ENCODE measurements at places on chromosomes 5 and 9.

GRCh38 chr9:116336133-116336862 is 182.7 kb downstream of the PAPPA start:
- DNase-seq, result no peak

DNA sequence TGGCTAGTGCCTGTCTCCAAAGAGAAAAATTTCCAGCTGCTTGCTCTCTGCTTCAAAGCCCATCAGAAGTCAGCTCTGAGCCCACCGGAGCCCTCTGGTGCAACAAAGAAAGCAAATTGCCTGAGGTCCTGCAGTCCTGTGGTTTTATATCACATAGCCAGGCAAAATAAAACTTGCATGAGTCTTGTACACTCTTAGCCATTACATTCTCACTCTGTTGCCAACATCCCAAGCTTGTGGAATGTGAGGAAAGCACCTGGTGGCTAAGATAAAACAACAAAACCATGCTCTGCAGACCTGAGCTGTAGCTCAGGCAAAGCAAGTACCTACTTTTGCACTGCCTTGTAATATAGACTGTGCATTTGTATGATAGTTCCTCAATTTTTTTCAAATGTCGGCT is 133.7 kb downstream of the GPBP1 start:
- no peak for DNase-seq

GRCh38 chr9:70387663-70388062 is 26.8 kb downstream of the KLF9 start:
- no peak for DNase-seq

DNA sequence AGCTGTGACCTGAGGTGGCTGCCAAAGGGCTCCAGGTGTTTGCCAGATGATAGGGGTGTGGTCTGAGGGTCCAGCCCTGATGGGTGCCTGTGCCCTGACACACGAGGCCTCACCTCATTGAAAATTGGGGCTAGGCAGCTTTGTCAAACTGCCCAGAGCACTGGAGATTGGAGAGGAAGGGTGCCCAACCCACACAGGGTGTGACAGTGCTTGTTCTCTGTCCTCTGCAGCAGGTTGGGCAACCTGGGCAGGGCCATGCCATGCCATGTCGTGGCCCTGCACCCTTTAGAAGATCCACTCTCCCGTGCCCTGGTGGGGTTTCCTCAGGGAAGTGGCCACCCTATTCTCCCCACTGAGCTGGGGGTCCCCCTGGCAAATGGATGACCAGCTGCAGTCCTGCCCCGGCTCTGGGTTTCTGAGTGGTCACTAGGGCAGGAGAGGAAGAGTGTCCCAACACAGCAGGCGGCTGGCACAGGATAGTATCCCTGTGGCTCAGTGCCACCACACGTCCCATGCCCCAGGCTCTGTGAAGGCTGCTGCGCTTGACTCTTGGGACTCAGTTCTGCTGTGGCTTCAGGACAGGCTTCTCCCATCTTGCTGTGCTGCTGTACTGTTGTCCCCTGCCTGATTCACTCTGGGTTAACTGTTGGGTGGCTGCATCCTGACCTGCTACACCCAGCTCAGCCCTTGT is 100.8 kb upstream of the PITX1 start:
- no peak for DNase-seq

DNA sequence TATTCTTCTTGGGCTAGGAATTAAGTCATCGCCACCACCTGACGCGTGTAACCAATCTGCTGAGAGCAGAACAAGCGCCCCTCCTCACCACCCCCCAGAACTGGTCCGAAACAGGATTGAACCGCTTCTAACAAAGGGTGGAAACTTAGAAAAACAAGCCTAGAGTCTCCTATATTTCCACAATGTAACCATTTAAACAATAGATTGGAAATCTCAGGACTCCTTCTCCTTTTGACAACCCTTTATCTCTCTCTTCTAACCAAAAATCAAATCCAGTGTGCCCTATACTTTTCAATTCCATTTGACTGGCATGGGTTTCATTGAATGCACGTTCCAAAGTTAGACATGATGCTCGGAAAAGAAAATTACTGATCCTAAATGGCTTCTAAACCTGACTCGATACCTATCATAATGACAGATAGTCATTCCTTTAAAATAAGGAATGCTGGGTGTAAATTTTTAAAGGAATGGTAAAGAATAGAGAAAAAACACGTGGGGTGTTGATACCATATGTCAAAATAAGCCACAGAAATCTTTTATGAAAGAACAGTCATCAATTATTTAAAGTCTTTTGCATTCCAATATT is 1.2 kb downstream of the ARRDC3 start:
- DNase-seq, result peak; percentile 59

- DNase-seq, result no peak
Measured at GRCh38 chr5:143101121-143101520, 302.4 kb downstream of the NR3C1 start.

DNA sequence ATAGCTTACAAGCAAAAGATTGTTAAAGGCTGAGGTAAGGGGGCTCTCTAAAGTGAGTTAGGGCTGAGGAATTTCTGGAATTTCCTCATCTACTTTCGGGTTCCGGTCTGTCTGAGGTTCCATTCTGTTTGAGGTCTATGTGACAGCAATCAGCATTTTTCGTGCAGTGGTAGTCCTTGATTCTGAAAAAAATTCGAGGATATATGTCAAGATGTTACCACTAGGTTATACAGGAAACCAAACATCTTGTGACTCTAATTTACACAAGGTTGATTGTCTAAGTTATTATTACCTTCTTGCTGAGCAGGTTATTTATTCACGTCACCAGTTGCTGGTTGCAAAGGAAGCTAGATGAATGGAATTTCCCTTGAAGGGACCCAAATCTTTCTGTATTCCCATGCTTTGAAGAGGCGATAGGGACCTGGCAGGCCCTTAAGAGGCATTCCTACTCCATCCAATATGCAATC is 35.2 kb downstream of the RLN2 start:
- no peak for DNase-seq

- no peak for DNase-seq
Measured at GRCh38 chr9:85884256-85884655, 56.7 kb upstream of the NAA35 start.

- no peak for DNase-seq
Measured at GRCh38 chr9:35563791-35564197, 41.3 kb upstream of the TESK1 start.

- no peak for DNase-seq
Measured at GRCh38 chr5:120509053-120509452, 45.0 kb downstream of the PRR16 start.

GRCh38 chr9:123537809-123538208 is 181.8 kb downstream of the CRB2 start:
- no peak for DNase-seq

GRCh38 chr9:95504053-95504963 is 12.5 kb downstream of the PTCH1 start:
- DNase-seq, result no peak

DNA sequence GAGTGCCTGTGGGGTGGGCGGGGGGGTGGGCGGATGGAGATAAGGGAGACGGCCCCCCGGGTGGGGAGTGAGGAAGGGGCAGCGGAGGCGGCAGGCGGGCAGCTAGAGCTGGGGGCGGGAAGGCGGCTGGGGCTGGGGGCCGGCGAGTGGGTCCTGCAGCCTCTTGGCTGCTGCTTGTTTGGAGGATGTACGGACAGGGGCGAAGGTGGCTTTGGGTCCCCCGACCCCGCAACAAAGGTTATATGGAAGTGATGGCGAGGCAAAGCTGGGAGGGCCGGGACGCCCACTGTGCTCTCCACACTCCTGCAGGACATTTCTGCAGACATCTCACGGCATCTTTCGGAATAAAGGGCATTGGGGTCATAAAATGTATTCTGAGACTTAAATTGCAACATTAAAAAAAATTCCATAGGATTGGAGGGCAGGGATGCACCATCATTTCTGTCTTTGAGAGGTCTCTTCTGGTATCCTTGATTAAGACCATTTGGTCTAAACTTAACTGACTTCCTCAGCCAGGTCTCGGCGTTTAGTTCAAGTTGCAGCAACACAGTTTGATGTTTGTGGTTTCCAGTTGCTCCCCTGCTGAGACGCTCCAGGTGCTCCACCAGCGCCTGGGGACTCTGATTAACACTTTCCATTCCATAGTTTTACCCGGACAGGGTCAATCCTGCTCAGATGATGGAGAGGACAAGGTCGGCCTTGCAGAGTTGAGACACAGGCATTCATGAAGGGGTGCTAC is 101.6 kb upstream of the SSBP2 start:
- DNase-seq, result peak; percentile 81

- DNase-seq, result no peak
Measured at GRCh38 chr5:158066076-158066475, 207.1 kb upstream of the CLINT1 start.

GRCh38 chr5:112625246-112625645 is 112.4 kb upstream of the APC start:
- DNase-seq, result no peak

DNA sequence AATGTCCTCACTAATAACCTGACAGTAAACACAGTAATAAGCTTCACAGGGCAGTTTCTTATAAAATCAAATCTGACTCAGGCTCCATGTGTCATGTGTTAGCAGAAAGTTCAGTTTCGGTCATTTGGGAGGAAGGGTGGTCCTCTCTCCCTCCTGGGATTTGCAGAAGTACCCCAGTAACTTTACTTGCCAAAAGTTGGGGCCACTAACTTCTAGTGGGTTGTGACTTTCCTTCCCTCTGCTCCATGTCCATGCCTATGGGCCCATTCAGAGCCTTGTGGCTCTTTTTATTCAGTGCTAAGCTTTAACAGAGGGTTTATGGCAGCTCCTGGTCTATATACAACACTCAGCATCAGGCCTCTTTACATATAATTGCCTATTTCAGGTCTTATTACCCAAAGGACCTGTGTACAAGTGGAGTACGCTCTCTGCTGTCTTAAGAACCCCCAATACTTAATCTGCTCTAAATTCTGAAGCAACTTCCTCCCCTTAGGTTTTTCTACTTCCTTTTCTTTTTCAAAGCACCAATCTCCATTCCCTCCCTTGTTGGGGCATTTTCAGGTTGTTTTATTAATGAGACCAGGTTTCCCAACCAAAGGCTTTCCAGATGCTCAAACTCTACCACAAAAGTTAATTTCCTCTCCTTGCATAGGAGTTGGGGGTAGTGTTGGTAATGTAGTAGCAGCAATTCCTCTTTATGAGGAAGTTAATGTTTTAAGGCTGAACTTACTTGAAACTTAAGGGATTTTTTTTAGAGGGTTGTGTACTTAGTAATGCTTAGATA is 107.7 kb downstream of the CCDC192 start:
- DNase-seq, result no peak

DNA sequence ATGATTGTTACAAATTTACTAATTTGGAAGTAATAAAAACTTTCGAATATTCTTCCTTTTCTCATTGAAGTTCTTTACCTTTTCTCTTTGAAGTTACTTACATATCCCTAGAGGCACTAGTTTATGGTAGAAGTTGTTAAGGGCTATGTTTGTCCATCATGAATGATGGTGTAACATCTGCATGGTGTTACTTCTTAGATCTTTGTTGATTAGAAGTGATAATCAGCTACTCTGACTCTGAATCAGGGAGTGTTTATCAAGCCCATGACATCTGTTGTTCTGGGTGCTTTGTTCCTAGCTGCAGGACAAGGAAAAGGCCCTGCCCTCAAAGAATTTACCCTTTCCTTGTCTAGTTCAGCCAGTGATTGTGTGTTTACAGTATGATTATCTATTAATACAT is 32.9 kb downstream of the MAP3K1 start:
- DNase-seq, result no peak

GRCh38 chr5:132681983-132682382 is 8.2 kb downstream of the IL4 start:
- DNase-seq, result no peak

- DNase-seq, result no peak
Measured at GRCh38 chr5:64693636-64694035, 3.3 kb downstream of the SHISAL2B start.

DNA sequence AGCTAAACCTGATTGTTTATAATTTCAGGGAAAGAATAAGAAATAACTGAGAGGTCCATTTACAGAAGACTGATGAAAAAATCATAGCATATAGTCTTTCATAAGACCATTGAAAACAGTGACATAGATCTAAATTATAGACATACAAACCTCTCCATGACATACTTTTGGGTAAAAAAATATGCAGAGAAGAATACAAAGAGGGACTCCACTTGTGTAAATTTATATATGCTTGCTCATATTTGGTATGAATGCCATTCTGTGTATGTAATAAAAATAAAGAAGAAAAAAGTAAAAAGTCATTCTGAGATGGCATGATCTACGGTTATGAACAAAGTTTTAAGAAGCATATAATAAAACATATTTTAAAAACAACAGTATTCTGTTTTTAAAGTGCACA is 310.7 kb downstream of the ASTN2 start:
- no peak for DNase-seq

GRCh38 chr9:131395157-131396098 is 1.5 kb downstream of the PRRC2B start:
- DNase-seq, result peak; percentile 30

- no peak for DNase-seq
Measured at GRCh38 chr9:125425170-125425897, 163.7 kb downstream of the GAPVD1 start.

- DNase-seq, result no peak
Measured at GRCh38 chr9:21831841-21832509, 29.5 kb downstream of the MTAP start.

GRCh38 chr5:124403281-124403680 is 343.2 kb downstream of the ZNF608 start:
- DNase-seq, result no peak

DNA sequence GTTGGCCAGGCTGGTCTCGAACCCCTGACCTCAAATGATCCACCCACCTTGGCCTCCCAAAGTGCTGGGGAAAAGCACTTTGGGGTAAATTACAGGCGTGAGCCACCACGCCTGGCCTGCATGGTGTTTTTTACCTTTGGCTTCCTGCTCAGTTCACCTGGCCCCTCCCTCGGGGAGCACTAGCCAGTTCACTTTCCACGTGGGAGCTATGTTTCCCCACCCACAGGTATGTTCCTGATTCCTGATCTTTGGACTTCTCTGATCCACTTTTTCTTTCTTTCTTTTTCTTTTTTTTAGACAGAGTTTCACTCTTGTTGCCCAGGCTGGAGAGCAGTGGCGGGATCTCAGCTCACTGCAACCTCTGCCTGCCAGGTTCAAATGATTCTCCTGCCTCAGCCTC is 15.8 kb downstream of the DAB2IP start:
- no peak for DNase-seq

DNA sequence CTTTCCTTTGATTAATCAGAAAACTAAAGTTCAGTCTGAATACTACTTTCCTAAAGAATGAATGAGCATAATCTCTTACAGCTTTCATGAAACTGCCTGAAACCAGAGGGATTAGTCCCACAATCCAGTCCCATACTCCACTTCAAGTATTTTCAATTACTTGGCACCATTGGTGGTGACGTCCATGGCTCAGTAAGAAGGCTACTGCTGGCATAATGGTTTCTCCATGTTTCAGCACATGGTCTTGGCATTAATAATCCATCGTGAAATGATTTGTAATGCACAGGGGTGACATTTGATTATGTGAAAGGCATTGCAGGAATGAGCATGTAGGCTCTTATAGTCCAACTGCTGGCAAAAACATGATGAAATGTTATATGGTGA is 23.4 kb downstream of the LIX1 start:
- DNase-seq, result no peak

DNA sequence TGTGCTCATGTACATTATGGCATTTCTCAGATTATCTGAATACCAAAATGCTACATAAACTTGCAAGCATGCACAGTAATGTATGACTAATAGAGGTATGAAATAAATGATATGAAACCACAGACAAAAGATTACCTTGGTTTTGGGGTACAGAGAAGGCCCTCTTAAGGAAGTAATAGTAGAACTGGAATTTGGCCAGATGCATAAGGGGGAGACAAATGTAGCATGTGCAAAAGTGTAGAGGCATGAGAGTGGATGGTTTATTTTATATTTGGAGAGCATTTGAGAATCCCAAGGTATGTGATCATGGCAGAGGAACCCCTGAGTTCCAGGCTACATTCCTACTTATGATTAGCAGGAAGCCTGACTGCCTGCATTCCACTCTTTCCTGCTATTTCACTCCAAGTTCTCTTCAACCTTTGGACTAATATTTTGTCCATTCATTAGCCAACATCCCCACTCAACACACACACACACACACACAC is 74.2 kb downstream of the MAMDC2 start:
- DNase-seq, result no peak
